ENCODE measurements at places on chromosomes 5 and 9.

- no peak for DNase-seq
Measured at GRCh38 chr5:124584991-124585715, 161.3 kb downstream of the ZNF608 start.

DNA sequence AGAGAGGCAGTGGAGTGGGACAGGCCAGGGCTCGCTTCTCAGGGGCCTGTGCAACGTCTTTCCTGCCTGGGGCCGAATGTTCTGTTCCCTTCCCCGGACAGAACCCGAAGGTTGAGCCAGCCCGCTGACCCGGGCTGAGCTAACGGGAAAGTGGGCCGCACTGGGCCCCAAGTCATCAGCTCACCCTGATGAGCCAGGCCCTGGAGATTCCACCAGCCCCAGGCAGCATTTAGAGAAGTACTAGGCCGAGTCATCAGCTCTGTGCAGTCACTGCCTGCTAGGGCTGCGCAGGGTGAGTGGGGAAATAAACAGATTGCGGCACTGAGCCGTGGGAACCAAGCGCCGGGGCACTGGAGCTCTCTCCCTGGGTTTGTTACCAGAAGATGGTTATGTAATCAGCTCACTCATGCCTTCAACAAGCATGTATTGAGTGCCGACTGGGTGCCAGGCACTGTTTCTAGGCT is 29.1 kb upstream of the DUSP1 start:
- no peak for DNase-seq

DNA sequence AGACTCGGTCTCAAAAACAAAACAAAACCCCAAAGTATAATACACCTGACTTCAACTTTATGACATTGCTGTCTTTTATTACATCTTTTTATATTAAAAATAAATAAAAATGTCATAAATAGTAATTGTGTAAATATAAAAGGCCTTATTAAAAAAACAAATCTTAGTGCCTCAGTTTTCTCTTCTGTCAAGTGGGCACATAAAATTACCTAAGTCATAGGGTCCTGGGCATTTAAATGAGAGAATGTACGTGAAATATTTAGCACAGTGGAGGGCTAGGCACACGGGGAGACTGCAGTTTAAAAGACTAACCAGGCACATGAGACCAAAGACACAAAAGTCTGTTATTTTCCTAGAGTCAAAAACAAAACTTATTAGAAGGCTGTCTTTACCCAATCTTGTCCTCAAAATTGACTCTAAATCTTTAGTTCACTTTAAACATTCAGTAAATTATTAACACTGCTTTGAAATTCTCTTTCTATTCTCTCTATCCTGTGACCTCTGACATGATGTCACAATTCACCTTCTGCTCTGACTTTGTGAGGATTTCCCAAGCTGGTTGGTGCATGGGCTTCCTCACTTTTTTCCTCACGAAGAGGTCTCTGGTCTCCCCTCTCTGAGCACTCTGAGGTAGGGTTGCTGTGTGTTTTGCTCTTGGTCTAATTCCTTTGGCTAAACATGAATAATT is 2.5 kb upstream of the RNF14 start:
- DNase-seq = no peak

DNA sequence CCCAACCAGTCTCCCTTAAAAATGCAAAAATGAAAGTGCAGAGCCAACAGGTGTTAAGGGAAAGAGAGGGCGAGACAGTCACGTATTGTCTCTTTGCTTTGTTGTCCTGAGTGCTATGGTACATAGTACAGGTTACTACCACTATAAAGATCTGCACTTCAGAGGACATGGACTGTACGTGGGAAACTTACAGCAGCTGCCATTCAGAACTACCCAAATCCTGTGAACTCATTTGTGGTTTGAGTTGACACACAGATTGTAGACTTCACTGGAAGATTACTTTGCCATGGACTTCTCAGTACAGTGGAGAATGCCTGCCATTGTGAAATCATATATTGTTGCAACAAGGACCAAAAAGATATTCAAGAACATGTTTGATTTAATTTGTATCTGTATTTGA is 34.8 kb downstream of the FBXO38 start:
- no peak for DNase-seq

DNA sequence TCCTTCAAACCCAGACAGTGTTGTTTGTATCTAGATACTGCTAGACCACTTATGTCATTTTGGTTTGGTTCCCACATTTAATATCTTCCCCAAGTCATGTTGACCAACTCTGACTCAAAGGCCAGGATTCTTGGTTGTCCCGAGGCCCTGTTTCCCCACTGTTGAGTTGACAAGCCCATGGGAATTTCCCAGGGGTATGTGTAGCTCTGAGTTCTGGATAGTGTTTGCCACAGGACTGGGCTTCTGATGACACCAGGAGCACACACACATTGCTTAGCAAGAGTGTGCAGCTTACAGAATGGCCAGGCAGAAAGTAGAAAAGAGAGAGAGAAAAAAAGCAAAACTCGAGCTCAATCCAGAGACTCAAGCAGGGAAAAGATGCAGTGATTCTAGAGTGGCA is 214.4 kb downstream of the NXNL2 start:
- DNase-seq = no peak

GRCh38 chr5:142119051-142119625 is 10.6 kb downstream of the NDFIP1 start:
- DNase-seq = no peak

DNA sequence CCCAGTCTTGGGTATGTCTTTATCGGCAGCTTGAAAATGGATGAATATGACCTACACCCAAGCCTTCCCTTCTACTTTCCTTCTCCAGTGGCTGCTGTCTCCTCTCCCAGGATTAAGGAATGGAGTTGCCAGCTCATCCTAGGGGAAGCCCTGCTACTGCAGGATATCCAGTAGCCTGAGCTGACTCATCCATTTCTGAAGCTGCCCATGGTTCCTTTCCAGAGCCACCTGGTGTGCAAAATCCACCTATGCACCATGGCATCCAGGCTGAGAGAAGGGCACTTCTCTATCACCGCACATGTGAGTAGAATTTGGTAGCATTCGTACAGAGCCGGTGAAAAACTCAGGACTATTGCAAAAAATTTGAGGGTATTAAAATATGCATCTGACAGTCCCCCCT is 290.8 kb downstream of the YTHDC2 start:
- no peak for DNase-seq
